ENCODE measurements at places on chromosomes 3 and 15. TPM values are rescaled to one million over a fixed set of nuclear protein-coding genes. Genes with fewer than 3 reads are reported as not detected.
A peak's percentile ranks its signal among the peaks of the same experiment; 100 is the strongest.

GRCh38 chr3:151276038-151276686, 2.2 kb downstream of the P2RY14 start:
- DNase-seq: no peak

- no peak for DNase-seq
Measured at GRCh38 chr3:84961521-84962255, 2.9 kb downstream of the CADM2 start.

- DNase-seq: no peak
Measured at GRCh38 chr3:137845666-137846065, 81.6 kb downstream of the SOX14 start.

DNA sequence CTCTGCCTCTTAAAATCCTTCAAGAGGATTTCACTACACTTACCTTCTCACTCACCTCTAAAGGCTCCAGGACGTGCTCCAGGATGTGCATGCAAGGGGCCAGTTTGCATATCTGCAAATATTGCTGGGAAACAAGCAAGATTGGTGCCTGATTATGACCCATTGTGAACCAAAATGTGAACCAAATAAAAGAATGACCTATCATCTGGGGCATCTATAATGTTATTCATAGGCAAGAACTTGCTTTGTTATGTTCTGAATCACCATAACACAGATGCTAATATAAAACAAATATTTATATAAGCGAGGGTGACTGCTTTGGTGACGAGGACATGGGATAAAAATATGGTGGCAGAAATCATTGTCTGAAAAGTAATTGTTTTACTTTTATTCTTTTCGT, 5.5 kb downstream of the IL12A start:
- no peak for DNase-seq

DNA sequence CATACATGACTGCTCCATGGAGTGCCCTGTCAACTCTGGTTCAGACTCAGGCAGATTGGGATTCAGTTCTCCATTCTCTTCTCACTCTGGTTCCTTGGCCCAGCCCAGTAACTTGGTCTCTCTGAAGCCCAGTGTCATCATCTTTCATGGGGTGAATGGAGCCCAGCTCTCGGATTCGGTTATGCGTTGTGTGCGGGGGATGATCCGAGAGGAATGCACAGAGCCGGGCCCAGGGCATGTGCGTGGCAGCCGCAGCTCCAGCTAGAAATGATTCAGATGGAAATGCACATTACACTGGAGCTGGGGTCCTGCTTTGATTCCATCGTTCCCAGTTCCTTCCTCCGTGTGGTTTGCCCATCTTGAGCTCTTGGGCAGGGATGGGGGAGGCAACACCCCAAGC, 189.4 kb downstream of the FEZF2 start:
- DNase-seq: no peak

DNA sequence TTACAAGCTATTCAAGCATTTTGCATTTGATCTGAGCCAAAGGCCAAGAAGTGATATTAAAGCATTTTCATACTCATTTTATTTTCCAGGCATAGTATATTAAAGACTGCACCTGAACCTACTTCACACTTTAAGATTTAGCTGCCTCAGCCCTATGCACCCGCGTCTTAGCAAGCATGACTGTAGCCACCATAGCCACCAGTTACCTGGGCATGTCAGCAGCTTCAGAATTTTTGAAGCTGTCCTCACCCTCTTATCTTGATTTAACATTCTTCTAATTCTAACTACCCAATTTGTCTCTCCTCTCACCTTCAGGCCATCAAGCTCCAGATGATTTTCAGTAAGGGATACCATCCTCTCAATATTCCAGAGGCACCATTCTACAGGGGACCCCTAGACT, 39.1 kb upstream of the KLHL6 start:
- DNase-seq: no peak

DNA sequence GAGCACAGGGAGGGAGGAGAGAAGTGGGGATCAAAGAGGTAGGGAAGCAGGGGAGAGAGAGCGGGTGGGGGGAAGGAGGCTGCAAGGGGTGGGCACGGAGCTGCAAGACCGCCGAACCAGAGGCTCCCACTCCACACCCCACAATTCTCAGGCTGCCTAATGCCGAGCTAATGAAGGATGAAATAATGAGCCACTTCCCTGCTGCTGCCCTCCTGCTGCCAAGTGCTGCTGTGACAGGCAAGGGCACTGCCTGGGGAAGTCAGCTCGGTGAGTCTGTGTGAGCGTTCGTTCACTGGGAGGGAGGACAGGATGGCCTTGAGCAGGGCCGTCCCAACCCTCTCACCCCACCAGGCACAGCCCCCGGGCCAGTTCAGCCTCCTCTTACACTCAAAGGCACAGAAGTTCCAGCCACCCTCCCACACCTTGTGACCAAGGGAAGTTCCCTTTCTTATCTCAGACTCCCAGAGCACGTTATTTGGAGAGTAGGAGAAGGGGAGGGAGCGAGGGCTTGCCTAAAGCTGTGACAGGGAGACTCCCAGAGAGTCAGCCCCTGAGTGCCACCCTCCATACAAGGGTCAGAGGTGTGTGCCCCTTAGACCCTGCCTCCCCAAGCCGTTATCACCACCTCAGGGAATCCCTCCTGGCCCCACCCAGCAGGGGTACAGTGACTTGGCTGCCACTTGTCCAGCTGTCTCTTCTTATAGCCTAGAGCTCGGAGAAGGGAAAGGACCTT, 12.4 kb downstream of the GLYCTK start:
- no peak for DNase-seq

GRCh38 chr3:72246685-72247084, 461.7 kb upstream of the PROK2 start:
- no peak for DNase-seq

- DNase-seq: no peak
Measured at GRCh38 chr3:44415421-44415820, 62.0 kb downstream of the ZNF445 start.

GRCh38 chr15:60353245-60353920, 44.4 kb downstream of the ANXA2 start:
- DNase-seq: no peak

DNA sequence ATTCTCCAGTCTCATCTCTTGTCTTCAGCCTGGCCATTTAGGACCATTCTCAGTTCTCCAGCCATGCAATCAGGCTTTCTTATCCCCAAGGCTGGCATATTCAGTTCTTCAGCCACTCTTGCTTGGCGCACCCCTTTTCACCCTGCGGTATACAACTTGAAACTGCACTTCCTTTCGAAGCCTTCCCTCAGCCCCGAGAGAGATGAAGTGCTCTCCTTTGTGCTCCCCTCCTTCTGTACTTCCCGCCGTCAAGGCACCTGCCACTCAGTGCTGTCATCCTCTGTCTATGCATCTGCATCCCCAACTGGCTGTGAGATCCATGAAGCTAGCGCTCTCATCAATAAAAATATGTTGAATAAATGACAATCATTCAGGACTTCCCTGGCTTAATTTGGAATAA, 45.7 kb downstream of the MORC1 start:
- DNase-seq: no peak

- no peak for DNase-seq
Measured at GRCh38 chr3:118734664-118735063, 300.0 kb downstream of the IGSF11 start.

DNA sequence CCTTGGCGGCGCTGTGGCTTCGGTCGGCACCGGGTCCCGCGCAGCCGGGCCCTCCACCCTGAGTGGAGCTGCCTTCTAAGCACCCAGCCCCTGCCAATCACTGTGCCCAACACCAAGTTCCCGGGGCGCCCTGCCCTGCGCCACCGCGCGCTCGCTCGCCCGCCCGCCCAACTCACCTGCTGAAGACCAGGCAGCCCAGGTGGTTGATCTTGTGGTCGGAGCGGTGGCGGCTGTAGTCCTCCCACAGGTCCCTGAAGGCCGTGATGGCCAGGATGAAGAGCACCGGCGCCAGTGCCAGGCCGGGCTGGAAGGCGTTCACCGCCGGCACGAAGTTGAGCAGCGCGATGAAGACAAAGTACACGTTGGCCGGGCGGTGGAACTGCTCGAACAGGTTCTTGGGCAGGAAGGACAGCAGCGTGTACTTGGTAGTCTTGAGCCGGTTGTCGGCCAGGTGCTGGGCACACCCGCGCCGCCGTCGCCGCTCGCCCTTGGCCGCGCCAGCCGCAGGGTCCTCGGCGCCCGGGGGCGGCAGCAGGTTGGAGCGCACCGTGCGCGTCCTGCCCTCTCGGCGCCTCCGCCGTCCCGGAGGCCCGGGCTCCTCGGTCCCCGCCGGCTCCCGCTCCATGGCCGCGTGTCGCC, 536 bp downstream of the ATP10A start:
- DNase-seq: peak; percentile 51

DNA sequence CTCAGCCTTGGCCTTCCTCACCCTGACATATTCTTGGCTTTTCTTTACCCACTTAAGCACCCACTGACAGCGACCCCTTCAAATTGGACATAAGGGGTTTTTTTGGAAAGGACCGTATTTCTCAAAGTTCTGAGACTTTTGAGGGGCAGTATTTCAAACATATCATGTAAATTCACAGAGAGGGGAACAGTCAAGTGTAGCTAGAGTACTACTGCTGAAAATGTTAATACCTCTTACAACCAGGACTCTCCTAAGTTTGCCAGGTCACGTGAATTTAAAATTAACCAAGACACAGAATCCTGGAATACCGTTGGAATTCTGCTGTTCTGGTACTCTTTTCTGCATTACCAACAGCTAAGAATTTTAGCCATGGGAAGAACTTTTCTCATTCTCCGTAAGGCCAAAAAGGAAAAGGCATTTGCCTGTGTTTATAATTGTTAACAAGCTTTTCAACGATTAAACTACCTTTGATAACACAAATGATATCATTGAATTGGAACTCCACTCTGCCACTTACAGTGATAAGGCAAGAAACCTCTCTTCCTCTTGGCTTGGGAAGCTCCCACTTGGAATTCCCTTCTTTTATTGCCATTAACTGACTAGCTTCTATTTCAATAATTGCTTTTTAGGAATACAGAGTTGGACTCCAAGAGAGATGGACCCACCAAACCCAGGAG, 597 bp upstream of the GBE1 start:
- DNase-seq: no peak

DNA sequence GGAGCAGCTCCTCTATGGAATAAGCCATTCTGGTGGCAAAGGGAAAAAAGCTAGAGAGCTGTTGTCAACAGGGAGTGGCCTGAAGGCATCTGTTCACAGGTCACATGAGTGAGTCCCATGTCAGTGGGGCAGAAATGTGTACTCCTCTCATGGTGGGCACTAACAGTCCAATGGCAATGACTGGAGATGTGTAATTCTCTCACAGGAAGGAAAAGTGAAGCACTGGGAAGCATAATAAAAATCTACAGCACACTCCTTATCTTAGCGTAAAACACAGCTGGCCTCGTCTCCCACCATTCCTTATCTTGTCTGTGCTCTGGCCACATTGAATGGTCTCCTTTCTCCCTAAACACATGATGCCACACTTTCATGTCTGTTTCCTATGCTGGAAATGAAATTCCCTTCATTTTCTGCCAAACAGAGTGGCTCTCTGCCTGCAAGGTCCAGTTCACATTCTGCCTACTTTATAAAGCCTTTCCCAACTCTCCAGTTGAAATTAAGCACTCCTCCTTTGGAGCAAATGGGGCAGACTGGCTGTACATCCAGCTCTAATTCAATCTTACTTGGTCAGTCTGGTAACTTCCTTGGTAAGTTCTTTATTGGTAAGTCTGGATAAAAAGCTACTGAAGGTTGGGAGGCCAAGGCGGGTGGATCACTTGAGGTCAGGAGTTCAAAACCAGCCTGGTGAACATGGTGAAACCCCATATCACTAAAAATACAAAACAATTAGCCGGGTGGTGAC, 139.8 kb downstream of the RPL22L1 start:
- no peak for DNase-seq

GRCh38 chr3:95511828-95512227, 1302.6 kb upstream of the EPHA6 start:
- no peak for DNase-seq

GRCh38 chr3:12903000-12903800, 61.8 kb upstream of the RPL32 start:
- no peak for DNase-seq

- no peak for DNase-seq
Measured at GRCh38 chr15:61087573-61087972, 141.5 kb downstream of the RORA start.

GRCh38 chr15:36335659-36336058, 243.8 kb upstream of the CDIN1 start:
- DNase-seq: no peak

GBE1 gene
- 9.0 TPM for total RNA-seq

CFAP91 gene
- not detected for total RNA-seq

DISP2 gene
- total RNA-seq: 0.52 TPM

DIPK2A gene
- total RNA-seq: 16.1 TPM

EHHADH gene
- total RNA-seq: 5.4 TPM

RBM5 gene
- total RNA-seq: 387 TPM

MKRN2OS gene
- total RNA-seq: not detected

HES1 gene
- total RNA-seq: not detected

PLSCR5 gene
- total RNA-seq: not detected

Measured in naive thymus-derived CD8-positive, alpha-beta T cell (primary cell).